Gastroesophageal sphincter (tissue), 4 donors: ENCODE measurements at places on chromosomes 3 and 15. TPM values are rescaled to one million over a fixed set of nuclear protein-coding genes. Genes with fewer than 3 reads are reported as not detected.

- ATAC-seq = no peak
These were observed 43.0 kb downstream of the USP13 start for GRCh38 chr3:179695672-179696313.

DNA sequence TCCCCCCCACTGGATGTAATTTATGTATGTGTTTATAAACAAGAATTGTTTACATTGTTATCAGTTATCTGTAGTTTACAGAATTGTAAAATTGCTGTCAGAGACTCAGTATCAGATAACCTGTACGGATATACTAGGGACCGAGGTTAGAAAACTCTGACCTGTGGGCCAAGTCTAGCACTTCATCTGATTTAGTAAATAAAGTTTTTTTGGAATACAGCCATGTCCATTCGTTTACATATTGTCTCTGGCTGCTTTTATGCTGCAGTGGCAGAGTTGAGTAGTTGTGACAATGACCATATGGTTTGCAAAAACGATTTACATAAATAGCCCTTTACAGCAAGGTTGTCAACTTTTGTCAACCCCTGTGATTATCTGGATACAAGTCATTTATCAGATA, 52.6 kb downstream of the LRRC28 start:
- no peak for ATAC-seq

DUOXA2 gene
- total RNA-seq = not detected

MUSTN1 gene
- 20.9 TPM for total RNA-seq

DNA sequence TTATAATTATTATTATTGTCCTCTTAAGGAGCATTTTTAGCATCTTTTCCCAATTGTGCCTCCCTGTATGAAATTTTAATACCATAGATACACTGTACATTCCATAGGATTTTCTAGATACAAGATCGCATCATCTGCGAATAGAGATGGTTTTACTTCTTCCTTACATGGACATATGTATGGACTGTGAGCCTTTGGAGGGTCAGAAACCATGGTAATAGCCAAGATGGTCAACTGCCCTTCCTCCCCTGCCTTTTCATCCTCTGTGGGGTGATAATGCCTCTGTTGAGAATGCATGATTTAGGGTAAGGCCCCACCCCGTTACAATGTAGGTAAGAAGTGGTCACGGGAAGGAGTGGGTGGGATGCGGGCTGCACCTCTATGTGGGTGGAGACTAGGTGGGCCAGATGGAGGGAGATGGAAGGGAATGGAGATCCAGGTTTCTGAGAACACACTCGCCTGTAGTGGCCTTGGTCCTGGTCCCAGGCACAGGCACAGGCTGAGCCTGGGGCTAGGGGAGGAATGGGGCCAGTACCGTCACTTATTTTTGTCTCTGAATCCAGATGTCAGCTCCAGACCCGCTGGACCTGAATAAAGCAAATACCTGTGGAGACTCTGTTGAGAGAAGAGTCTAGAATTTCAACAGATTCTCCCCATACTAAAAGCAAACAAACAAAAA, 31.7 kb downstream of the GOLGA6A start:
- no peak for ATAC-seq

EPHA3 gene
- total RNA-seq = 17.9 TPM

- ATAC-seq = peak; percentile 85
These were observed 807.9 kb upstream of the CFAP20DC start for GRCh38 chr3:59857589-59858346.
